Aorta (tissue), 5 donors: ENCODE measurements at places on chromosomes 5 and 9. TPM values are rescaled to one million over a fixed set of nuclear protein-coding genes. Genes with fewer than 3 reads are reported as not detected.

RNF130 gene
- 82.1 TPM for polyA plus RNA-seq

IFNB1 gene
- not detected for polyA plus RNA-seq

BTNL8 gene
- polyA plus RNA-seq: not detected

ABO gene
- polyA plus RNA-seq: 1.8 TPM

CDH9 gene
- polyA plus RNA-seq: not detected

ADAMTS16 gene
- polyA plus RNA-seq: not detected

CER1 gene
- not detected for polyA plus RNA-seq

SPINK4 gene
- not detected for polyA plus RNA-seq

SLC2A6 gene
- 2.6 TPM for polyA plus RNA-seq

FBP2 gene
- polyA plus RNA-seq: 0.49 TPM

GADD45G gene
- polyA plus RNA-seq: 30.4 TPM

ERP44 gene
- 10.5 TPM for polyA plus RNA-seq
